Activated T-cell treated with anti-CD3 and anti-CD28 coated beads, Interleukin-2, amount 50 U/mL, for 1 hour (primary cell): ENCODE measurements at places on chromosomes 11 and 22.

- no peak for DNase-seq
Measured at GRCh38 chr11:86014221-86014620, 54.7 kb downstream of the PICALM start.

GRCh38 chr22:25382762-25383161 lies 163.3 kb downstream of the CRYBB2 start:
- DNase-seq = no peak

DNA sequence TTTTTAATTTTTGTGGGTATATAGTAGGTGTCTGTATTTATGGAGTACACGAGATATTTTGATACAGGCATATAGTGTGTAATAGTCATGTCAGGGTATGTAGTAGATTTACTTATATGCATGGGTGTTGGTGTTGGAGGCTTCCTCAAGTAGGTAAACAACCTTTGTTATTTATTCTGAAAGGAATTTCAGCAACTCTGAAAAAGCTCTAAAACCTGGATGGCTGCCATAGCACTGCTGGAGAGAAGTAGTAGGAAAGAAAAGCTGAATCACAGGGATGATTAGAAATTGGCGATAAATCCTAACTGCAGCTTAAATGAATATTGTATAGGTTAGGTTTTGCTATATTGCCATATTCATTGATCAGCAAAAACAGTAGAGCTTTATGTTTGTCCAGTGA lies 44.4 kb upstream of the ST14 start:
- DNase-seq = no peak

DNA sequence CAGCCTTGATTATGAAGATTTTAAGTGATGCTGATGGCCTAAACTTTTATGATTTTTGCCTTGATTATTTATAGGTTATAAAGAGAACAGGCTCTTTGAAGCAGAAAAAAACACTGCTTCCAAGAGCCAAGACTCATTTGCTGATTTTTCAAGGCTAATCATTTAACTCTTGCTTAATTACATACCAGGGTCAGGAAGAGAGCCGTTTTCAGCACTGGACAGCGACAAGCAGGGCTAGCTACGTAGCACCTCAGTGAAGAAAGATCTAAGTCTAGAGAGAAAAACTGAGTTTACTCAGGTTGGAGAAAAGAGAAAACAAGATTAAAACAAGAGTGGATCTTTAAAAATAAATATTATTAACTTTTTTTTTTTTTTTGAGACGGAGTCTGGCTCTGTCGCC lies 615.4 kb upstream of the B3GAT1 start:
- no peak for DNase-seq

GRCh38 chr11:121654259-121654842 lies 201.6 kb upstream of the SORL1-AS1 start:
- DNase-seq = no peak

GRCh38 chr22:27543460-27543859 lies 258.1 kb downstream of the MN1 start:
- no peak for DNase-seq

DNA sequence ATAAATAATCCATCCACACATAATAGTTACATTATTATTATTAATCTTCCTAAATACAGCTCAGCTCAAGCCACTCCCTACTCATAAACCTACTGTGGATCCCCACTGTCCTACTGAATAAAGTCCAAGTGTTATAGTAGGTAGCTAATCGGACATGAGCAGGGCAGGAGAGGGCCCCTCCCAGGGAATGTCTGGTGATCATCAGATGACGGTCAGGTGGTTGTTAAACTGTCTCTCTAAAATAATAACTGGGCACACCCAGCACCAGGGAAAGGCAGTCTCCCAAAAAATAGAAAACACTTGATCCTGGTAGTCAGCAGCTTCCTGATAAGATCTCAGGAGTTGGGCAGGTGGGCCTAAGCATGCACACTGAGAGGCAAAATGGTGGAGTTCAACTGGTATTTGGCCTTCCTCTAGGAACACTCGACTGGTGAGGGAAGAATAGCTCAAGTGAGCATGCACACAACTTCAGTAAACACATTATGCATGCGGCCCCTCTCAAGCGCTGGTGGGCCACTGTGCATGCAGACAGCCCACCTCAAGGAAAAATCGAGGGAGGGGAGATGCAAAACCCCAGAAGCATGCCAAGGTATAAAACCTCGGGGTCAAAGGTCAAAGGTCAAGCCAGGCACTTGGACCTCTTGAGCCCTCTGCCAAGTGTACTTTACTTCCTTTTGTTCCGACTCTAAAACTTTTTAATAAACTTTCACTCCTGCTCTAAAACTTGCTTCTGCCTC lies 65.0 kb downstream of the LRRC32 start:
- no peak for DNase-seq

DNA sequence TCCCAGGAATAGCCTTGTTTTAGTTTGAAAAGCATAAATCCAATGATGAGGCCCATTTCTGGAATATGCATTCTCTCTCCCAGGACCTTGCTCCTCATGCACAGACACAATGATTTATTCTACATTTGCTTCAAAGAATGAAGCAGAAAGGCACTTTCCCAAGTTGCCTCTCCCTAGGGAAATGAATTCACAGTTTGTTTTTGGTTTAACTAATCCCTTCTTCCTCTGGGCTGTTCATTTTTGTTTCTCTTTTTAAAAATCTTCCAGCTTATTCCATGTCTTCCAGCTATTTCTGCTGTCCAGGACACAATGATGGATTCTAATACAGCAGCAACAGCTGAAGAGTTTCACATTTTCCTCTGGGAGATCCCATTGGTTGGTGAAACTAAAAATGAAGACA lies 1529.2 kb upstream of the TENM4 start:
- DNase-seq = no peak

DNA sequence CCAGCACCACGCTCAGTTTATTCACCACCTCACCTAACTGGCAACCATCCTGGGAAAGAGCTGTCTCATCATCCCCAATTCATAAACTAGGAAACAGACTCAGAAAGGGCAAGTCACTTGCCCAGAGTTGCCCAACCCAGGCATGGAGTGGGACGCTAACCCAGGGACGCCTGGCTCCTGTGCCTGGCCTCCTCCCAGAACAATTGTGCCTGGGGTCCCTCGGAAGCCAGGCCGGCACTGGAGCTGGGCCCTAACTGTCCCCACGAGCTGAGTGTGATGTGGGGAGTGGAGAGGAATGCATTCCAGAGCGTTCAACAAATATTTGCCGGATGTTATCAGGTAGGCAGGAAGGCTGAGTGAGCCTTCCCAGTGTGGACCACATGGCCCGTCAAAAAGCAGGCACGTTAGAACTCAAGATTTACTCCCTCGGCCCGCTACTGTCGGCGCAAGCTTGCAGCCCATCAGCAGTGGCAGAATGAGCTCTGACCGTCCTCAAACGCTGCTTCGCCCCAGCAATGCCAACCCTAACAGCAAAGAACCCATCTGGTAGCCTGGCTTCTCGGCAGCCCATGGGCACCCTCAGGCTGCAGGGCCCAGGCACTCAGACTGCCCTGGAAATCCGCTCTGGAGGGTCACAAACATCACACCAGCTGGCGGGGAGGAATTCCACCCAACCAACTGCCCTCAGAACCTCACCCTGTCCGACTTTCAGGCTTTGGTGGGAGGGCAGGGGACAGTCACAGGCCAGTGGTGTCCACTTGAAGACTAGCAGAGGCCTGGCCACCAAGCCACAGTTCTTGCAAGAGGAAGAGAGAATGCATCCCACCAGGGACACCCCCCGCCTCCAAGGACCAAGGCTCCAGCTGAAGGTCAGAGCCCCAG lies 35.6 kb downstream of the MYH9 start:
- DNase-seq = no peak

DNA sequence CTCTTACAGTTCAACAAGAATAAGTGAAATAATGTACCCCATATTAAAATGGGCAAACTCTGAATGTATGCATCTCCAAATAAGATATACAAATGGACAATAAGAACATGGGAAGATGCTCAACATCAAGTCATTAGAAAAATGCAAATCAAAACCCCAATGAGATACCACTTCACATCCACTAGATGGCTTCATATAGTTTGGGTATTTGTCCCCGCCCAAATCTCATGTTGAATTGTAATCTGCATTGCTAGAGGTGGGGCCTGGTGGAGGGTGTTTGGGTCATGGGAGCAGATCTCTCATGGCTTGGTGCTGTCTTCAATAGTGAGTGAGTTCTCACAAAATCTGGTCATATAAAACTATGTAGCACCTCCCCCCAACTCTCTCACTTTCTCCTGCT lies 5.7 kb downstream of the MPZL2 start:
- DNase-seq = no peak

- no peak for DNase-seq
Measured at GRCh38 chr11:33207408-33207985, 46.2 kb upstream of the CSTF3 start.

GRCh38 chr22:22080270-22080669 lies 97.7 kb upstream of the TOP3B start:
- DNase-seq = no peak

DNA sequence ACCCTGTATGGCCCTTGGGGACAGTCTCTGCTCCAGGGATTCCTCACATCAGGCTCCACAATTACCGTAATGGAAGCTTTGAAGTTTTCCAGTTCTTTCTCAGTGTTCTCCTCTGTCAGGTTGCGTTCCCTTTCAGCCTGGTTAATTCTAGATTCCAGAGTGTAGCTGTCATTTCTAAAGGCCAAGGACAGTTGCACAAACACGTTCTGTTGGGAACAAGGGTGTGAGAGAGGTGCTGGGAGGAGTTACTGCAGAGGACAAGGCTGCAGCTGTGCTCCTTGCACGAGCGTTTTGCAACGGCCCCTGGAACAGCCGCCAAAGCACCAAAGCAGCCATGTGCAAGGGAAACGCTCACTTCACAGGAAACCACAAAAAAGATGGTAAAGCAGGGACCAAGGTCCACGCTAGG lies 35.9 kb upstream of the LYVE1 start:
- DNase-seq = no peak

GRCh38 chr22:24567668-24568067 lies 11.9 kb downstream of the SNRPD3 start:
- DNase-seq = no peak

GRCh38 chr11:119339589-119340334 lies 921 bp downstream of the C1QTNF5 start:
- peak; percentile 54 for DNase-seq

GRCh38 chr11:29255401-29255800 lies 761.4 kb downstream of the KCNA4 start:
- no peak for DNase-seq

- peak; percentile 90 for DNase-seq
Measured at GRCh38 chr22:37079668-37080171, 28.2 kb downstream of the KCTD17 start.

GRCh38 chr22:48836673-48837340 lies 990.9 kb downstream of the BRD1 start:
- DNase-seq = no peak

DNA sequence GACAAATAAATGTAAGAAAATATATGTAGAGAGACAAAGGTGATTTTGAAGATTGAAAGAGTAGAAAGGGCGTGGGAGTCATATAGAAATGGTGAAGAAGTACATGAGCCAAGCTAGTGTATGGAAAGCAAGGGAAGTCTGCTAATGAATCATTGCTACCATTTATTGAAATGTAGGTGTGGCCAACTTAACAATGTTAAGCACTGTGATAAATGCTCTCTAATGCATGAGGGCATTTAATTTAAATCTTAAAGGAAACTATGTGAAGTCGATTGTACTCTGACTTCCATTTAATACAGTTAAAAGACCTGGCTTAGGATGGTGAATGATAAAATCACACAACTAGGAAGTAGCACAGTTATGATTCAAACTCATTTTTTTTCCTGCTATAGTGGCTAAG lies 219.9 kb downstream of the CASP12 start:
- DNase-seq = no peak

- DNase-seq = no peak
Measured at GRCh38 chr11:95585752-95586077, 203.9 kb downstream of the FAM76B start.

DNA sequence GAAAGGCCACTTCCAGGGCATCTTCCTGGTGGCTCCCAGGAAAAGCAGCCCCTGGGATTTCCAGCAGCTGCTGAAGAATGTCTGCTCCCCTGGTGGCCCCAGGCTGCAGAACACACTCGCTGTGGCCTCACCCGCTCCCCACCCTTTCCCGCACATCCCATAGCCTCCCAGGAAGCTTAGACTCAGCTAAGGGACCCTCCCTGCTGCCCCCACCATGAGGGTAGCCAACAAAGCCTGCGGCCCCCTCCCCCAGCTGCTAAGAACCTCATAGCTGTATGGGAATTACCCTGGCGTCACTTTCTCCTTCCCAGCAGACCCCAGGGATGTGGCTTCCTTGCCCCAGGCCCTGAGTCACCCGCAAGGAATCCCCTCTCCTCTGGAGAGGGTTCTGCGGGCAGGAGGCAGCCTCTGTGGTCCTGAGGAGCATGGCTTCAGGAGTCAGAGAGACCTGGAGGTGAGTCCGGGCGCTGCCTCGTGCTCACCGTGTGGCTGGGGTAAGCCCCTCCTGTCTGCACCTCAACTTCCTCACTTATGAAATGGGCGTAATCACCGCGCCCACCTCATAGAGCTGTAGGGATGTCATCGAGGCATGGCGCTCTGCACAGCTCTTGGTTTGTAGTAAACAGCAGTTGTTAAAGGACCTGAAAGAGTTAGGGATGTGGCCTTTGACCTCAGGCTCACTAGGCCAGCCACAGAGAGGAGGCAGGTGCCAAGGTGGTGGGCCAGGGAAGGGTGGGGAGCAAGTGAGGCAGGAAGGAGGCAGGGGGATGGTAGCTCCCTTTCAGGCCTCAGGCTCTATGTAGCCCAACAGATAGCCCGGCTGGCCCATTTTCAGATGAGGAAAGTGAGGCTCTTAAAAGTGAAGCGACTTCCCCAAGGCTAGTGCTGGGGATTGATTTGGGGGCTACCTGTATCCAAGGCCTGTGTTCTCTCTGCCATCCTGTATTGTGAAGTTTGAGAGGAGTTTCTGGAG lies 71.2 kb downstream of the LRRC32 start:
- no peak for DNase-seq

DNA sequence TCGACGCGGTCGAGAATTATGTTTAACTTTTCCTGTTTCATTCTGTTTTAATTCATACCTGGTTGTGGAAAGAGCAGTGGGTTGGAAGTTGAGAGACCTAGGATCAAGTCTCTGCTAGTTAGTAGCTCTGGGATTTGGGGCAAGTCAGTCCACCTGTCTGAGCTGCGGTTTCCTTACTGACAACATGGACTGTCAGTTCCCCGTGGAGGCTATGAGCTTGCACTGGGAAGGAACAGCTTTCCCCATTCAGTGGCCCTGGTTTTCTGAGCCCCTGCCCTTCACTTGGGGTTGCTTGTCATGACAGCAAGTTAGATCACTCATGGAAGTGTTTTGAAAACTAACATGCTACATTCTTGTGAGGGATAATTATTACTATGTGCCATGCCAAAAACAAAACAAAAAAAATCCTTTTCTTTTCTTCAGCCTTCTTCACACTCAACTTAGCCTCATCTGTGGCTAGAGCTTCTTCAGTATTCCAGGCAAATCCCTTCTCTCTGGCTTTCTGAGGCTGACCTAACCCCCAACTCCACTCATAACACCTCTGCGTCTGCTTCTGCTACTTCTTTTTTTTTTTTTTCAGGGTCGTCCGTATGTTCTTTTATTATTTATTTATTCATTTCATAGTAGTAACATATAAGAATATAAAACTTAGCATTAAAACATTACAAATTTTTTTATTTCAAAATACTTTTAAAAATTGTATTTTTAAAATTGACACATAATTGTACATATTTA lies 43.0 kb upstream of the ZBED5 start:
- no peak for DNase-seq
